ENCODE measurements at places on chromosomes 1 and 21. TPM values are rescaled to one million over a fixed set of nuclear protein-coding genes. Genes with fewer than 3 reads are reported as not detected.
A peak's percentile ranks its signal among the peaks of the same experiment; 100 is the strongest.

The FAM177B gene
- not detected for total RNA-seq

The LMX1A gene
- total RNA-seq: not detected

The KRTAP11-1 gene
- not detected for total RNA-seq

The FMN2 gene
- 8.8 TPM for total RNA-seq

The EPHA8 gene
- not detected for total RNA-seq

DNA sequence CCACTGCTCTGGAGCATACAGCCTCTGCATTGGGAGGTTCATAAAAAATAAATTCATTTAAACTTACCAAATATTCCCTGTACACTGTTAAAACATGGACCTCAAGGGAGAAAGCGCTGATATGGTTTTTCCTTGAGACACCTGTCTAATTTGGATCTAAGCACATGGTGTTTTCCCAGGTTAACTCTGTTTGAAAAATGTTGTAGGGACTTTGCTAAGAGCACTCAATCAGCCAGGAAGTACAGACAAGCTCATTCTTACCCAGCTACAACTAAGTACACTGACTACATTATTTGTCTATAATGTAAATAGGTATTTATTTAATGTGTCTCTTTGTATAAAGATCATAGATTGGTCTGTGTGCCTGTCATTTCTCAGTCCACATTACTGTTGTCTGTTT is 61.8 kb upstream of the BCAR3 start:
- DNase-seq: no peak

- peak; percentile 25 for DNase-seq
These were observed 96.8 kb downstream of the INTS7 start for GRCh38 chr1:211938561-211938997.

DNA sequence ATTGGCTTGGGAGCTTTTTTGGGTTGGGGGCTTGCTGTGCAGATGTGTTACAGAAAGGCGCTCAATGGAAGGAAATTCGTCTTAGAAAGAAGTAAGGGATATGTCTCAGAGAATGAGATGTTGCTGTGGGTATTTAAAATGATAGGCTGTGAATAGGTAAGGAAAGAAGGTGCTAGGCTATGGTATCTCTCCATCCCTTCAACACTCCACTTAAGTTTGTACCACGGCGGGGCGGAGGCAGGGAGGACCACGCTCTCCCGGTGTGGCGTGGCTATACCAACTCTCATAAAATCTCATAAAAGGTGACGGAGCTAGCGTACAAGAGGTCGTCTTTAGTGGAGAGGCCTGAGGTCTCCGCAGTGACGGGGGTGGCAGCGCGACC is 305 bp upstream of the RPS6KC1 start:
- no peak for DNase-seq

GRCh38 chr1:33727310-33727709 is 136.6 kb upstream of the HMGB4 start:
- DNase-seq: no peak

DNA sequence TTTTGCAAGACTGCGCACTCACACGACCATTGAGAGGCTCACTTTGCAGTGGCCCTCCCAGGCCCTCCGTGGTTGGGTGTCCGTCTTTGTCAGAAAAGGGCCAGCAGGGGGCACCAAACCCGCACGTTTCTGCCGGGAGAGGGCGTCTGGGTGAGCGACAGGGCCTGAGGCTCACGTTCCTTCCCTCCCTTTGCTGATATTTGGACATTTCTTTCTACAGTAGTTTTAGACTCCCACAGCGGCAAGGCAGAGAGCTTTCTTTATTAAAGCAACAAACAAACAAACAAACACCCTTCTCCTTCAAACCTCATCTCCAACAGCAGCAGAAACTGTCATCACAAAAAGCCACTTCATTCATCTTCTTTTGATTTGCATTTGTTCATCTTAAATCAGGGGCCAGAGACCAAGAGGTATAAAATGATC is 79.2 kb upstream of the WDR26 start:
- peak; percentile 86 for DNase-seq

DNA sequence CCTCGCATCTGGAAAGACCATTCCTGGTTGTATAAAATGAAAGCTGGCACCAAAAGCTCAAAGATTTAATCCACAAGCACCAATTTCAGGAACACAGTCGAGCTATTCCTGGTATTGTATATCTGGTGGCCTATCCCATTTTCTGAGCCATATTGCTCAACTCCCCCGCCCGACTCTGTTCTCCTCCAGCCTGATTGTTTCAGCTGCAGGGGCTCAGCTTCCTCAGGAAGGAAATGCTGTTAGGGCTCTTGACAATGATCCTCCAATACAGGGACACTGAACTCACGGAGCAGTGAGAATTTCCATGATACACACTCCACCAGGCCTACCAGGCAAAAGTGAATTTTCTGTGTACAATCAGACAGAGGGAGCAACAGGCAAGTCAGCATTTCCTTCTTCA is 16.9 kb upstream of the TDRD10 start:
- DNase-seq: no peak

GRCh38 chr1:19754482-19754881 is 45.2 kb downstream of the TMCO4 start:
- peak; percentile 19 for DNase-seq

DNA sequence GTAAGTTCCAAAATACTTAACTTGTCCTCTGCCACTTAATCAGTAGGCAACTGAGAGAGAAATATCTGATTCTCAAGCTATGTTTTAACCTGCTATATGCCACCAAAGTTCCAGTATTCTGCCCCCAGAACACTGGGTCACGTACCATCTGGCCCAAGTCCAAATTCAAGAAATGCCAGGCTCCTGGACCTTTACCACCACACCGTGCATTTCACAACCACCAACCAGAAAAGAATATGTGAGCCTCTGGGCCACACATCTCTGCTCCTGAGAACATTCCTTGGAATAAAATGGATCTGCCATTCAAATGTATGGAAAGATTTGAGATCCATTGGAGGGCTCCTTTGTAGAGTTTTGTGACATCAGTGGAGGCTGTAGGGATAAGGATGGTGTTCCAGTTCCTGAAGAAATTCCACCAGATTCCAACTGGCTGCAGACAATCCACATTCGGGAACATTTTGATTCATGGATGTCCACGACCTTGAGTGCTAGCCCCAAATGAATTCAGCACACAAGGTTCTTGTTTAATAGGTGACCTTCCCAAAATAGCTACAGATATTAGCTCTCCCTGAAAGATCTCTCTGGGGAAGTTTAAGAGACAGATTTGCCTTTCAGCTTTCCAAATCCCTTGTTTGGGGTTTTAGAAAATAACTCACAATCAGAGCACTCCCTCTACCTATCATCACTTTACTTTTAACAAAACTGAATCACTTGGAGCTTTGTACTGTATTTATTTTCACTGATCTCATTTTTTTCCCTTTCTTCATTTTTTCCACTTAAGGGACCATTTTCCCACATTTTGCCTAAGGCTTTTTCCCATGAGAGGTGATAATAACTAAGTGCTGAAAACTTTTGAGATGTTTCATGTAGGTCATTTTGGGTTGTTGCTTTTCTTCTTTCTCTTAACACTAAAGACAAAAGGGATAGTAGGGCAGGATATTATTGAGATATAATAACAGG is 128.4 kb upstream of the ZC3H11B start:
- DNase-seq: no peak

- no peak for DNase-seq
These were observed 191.6 kb downstream of the HUNK start for GRCh38 chr21:32064281-32064910.

DNA sequence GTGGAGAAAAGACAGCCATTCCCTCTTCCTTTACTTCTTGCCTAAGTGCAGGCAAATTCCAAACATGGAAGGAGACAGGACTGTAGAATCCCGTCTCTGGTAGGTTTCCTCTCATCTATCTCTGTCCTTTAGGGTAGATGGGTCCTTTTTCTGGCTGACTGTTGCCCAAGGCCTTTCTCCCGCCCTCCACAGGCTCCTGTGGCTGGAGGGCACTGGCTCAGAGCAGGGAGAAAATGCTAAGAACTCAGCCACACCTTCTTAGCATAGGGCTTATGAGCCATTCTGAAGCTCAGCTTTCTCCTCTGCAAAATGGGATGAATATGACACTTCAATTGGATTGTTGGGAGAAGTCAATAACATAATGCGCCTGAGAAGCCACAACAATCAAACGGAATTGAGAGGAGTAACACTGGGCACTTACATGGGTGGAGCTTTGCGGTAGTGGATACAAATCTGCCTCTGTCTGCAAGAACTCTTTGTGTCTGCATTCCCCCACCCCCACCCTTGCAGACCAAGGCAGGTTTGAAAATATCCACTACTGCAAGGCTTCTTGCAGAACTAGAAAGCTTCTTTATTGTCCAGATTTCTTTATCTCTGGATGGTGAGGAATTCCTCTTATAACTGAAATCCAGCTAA is 94.7 kb downstream of the CSMD2 start:
- no peak for DNase-seq

All from A172 (cell line).